ENCODE measurements at places on chromosomes 6 and 20.

- DNase-seq, result no peak
These were observed 138.1 kb upstream of the SLC24A3 start for GRCh38 chr20:19074356-19074755.

DNA sequence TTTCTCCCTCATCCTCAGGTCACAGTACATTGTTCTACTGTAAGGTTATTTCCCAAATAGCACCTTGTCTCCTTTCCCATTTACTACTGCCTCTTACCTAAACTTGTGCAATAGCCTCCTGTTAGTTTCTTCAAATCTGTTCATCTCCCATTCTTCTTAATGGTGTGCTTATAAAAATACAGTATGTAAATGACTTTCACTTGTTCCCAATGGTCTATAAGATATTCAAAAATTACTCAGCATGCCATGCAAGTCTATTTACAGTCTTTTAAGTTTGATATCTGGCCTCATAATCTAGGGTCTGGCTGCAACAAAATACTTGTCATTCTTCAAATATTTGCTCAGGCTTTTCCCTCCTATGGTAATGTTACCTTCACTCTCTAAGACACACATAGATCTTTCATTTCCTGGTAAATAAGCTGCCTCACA, 31.5 kb upstream of the RHAG start:
- DNase-seq, result no peak

DNA sequence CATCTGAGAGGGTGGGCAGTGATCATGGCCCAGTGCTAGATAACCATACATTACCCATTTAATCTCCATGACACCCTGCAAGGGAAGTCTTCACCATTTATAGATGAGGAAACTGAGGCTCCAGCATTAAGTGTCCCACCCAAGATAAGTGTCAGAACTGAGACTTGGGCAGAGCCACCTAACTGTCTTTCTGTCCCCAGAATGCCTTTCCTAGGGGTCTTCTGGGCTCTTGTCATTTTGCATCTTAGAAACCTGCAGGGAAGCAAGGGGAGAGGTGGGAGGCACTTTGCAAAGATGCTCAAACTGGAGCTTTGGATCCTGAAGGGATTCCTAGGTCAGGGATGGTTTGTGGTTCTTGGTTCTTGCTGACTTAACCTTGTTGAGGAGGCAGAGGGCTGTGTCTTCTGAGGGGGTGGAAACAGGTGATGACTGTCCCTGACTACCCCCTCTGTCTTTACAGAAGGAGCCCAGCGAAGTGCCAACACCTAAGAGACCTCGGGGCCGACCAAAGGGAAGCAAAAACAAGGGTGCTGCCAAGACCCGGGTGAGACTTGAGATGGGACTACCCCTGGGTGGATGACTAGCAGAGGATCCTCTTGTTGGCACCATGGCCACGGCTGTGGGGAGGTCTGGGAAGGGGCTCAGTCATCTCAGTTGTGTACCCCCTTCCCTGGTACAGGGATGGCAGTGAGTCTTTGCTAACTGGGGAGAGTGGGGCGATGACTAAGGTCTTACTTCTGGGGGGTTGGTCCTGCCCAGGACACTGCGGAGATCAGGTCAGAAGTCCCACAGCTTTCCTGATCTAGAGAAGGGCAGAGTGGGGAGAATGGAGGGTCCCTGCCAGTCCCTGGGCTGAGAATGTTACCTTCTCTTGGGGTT, 5.8 kb downstream of the HMGA1 start:
- no peak for DNase-seq

- no peak for DNase-seq
These were observed 162.0 kb upstream of the DTNBP1 start for GRCh38 chr6:15824811-15825210.

GRCh38 chr6:25472306-25472705, 179.7 kb upstream of the SCGN start:
- no peak for DNase-seq

DNA sequence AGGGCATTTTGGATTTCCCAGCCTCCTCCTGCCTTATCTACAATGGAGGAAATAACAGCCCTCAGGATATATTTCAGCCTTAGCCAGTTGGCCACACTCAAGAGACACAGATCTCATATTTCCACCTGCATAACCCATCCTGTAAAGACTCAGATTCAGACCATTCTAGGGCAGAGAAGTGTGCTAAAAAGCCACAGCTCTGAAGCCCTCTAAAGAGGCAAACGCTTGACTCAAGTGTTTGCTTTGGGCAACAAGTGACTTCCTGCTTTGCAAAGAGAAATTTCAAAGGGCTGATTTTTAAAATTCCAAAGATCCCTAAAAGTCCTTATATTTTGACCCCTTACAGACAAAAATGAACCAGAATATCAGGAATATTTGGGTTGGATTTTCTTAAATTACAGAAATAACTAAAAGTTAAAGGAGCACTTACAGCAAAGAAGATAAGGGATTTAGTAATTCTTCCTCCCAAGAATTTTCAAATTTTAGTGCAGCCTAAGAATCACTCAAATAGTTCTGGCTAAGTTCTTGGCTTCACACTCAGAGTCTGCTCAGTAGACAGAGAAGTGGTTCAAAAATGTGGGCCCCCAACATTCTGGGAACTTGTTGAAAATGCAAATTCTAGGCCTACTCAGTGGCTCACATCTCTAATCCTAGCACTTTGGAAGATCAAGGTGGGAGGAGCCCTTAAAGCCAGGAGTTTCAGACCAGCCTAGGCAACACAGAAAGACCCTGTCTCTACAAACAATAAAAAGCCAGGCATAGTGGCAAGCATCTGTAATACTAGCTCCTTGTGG, 18.9 kb upstream of the ADGRF5 start:
- no peak for DNase-seq

Data from testis (tissue), 5 donors.